ENCODE measurements at places on chromosomes 3 and 15.

GRCh38 chr3:154616298-154616697 is 186.3 kb upstream of the GPR149 start:
- DNase-seq: no peak

DNA sequence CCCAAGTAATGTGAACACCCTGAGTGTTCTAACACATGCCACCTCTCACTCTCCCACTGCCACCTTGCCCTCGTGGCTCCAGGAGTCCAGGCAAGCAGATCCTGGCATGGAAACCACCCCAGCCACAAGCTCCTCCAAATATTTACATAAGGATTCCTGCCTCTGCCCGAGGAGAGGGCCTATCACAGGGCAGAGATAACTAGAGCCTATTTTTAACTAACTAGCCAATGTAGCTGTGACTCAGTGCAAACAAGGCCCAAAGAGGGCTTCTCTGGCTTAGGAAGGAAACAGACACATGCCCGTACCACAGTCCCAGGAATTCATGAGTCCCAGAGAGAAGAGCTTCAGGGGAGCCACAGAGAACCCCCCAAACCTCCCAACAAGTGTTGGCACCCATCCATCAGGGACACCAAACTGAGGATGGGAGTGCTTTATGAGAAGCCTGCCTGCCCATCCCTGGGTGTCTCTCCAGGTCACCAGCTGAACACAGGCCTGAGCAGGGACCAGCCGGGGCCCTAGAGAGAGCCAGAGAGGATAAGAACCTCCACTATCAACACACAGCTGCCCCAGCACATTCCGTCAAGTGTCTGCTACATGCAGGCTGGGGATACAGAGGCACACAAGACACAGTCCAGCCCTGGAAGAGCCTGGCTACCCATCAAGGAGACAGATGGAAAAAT is 9.2 kb downstream of the FYCO1 start:
- DNase-seq: no peak

DNA sequence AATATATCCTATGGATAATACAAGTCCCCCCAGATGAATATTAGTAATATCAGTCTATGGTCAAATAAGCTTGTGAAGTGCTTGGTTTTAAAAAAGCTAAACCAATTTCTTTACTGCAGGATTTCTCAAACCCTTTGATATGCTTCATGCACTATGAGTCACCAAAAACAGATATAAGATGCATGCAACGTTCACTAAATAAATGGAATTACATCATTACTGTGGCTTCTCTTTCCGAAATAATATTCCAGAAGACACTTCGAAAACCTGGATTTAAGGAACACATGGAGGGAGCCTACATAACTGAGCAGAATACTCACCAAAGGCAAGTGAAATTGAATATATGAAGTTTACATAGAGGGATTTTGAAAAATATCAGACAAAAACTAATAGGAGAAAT is 126.3 kb upstream of the ABI3BP start:
- DNase-seq: no peak

GRCh38 chr15:98506711-98507110 is 141.6 kb upstream of the IGF1R start:
- DNase-seq: no peak

DNA sequence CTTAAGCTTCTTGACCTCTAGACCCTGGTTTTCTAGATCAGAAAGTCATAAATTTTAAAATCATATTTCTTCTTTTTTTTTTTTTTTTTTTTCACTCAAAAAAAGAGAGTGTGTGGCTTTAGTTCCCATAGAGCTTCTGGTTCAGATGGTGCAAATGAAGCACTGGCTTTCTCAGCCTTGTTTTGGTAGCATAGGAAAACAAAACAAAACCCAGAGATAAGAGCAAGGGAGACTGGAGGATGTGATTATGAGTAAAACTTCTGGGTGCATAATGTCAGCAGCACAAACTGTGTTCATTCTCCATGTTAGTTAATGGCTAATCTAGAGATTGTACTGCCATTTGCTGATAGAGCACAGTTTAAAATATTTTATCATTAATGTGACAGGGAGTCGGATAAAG is 55.4 kb downstream of the RARB start:
- no peak for DNase-seq

DNA sequence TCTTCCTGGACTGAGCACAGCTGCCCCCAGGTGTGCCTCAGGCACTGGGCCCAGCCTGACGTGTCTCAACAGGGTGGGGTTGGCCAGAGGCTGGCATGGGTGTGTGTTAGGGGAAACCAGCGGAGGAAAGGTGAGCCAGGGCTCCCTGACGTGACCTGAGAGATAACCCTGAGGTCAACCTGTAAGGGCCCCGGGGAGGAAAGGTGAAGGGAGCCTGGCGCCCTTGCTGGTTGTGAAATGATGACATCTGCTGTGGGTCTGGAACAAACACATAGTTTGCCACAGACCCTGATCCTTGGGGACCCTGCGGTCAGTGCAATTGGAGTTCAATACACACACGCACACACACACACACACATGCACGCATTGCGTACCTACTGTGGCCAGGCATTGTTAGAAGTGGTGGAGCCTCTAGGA is 100.2 kb upstream of the TLE3 start:
- DNase-seq: no peak

DNA sequence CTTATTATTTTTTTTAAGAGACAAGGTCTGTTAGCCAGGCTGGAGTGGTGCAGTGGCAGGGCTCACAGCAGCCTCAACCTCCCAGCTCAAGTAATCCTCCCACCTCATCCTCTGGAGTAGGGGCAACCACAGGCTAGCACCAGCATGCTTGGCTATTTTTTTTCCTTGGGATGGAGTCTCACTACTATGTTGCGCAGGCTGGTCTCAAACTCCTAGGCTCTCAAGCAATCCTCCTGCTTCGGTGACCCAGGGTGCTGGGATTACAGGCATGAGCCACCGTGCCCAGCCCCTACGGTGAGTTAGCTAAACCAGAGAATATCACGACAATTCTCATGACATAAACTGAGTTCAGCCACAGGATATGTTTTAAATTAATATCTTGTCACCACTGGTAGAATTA is 2.0 kb downstream of the DCUN1D1 start:
- DNase-seq: no peak

- DNase-seq: no peak
These were observed 97.7 kb upstream of the CHRNA7 start for GRCh38 chr15:31932576-31932975.

DNA sequence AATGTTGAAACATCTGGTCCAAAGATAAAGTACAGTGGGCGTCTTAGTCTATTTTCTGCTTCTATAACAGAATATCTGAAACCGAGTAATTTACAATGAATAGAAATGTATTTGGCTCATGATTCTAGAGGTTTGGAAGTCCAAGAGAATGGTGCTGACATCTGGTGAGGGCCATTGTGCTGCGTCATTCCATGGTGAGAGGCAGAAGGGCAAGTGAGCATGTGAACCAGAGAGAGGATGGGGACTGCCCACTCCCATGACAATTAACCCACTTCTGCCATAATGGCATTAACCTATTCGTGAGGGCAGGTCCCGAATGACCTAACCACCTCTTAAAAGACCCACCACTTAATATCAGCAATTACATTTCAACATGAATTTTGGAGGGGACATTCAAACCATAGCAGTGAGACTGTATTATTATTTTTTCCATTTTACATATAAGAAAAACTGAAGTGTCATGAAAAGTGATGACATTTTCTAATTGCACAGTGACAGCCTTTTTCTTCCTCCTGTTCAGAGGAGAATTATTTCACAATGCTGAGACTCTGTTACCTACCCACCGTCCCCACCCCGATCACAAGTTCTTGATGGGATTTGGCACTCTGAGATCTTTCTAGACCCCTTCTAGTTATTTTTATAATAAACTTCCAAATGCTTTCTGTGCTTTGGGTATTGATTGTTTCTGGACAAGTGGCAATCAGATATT is 238.8 kb downstream of the RPLP1 start:
- no peak for DNase-seq

- no peak for DNase-seq
These were observed 90.4 kb downstream of the BDH1 start for GRCh38 chr3:197465197-197465995.

GRCh38 chr15:82649226-82649999 is 2.2 kb upstream of the CPEB1 start:
- DNase-seq: no peak

GRCh38 chr3:141421639-141422319 is 53.5 kb downstream of the ZBTB38 start:
- DNase-seq: no peak
